ENCODE measurements at places on chromosomes 6 and 20.
A peak's percentile ranks its signal among the peaks of the same experiment; 100 is the strongest.

DNA sequence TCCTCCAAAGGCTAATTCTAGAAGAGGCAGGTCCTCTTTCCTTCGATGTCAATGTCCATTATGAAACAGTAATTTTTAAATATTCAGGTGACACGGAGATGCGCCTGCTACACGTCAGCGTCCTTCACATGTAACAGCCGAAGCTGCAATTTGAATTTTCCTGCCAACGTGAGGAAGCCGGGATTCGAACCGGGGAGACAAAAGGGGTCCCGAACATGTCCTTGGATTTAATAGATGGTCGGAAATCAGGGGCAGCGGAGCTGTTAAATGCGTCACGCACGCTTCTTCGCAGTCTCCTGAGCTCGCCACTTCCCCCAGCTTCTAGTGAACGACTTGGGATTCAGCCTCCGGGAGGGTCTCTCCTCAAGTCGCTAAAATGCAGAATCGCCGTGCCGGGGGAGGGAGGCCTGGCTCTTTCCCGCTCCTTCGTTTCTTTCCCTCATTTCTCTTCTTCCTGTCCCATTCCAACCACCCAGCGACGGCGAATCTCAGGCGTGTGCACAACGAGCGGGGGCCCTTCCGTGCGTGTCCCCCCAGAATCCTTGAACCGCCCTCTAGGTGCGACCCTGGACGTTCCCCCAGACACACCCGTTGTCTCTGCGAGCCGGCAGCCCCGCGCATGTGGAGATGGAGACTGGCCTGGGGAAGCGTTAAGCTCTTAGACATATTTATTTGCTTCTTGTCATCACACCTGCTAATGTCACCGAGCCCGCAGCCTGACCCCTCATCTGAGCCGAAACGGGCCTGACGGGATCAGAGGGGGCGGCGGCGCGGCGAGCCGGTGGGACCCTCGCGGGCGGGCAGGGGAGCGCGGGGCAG, 1.3 kb upstream of the FOXC1 start:
- no peak for DNase-seq

DNA sequence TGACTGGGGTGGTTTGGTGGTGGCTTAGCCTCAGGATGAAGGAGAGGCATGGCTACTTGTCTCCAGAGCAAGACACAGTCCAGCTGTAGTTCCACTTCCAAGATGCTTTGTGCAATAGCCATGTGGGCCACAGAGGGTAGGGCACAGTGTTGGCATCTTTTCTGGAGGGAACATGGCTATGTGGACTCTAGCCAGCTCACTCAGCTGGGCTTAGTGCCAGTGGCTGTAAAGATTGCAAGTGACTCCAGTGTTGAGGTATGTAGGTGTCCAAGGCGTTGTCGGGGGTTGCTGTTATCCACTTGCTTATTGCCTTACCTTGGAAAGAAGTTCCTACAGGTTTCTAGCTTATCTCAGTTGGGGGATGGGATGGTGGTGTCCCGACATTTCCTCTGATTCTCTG, 233.4 kb downstream of the CD109 start:
- DNase-seq, result no peak

- DNase-seq, result no peak
Measured at GRCh38 chr6:131001111-131001736, 61.8 kb downstream of the EPB41L2 start.

DNA sequence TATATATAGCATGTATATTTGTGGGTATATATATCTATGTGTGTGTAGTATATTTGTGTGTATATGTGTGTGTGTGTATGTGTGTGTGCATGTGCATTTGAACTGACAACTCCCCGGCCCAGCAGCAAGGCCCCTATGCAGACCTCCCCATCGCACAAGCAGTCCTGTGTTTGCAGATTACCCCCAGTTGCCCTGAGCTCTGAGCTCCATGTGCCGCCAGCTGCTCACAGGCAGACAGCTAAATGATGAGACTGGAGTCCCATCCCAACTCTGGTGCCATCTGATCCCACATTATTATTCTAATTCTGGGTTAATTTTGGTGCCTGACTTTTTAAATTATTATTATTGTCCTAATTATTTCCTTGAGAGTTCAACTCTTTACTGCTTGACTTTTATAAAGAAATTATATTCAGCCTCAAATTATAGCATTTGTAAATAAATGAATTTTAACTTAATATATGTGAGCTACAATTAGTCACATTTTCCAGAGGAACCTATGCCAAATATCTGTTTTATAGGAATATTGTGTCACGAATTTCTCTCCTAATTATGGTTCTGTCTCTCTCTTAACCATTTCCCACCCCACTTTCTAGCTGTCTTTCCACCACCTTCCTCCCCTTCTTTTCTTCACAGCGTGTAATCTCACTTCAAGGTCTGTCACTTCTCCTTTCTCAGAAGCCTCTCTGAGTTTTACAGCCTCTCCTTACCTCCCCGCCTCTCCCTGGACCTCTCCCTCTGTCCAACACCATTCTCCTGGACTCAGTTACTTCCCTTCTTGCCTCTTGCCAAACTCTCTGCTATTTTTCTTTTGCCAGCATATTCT, 90.6 kb upstream of the SYNDIG1 start:
- no peak for DNase-seq

GRCh38 chr6:487956-488355, 96.4 kb downstream of the IRF4 start:
- no peak for DNase-seq

- no peak for DNase-seq
Measured at GRCh38 chr6:36510365-36510764, 36.9 kb downstream of the STK38 start.

GRCh38 chr6:24458134-24458533, 31.2 kb downstream of the GPLD1 start:
- no peak for DNase-seq

DNA sequence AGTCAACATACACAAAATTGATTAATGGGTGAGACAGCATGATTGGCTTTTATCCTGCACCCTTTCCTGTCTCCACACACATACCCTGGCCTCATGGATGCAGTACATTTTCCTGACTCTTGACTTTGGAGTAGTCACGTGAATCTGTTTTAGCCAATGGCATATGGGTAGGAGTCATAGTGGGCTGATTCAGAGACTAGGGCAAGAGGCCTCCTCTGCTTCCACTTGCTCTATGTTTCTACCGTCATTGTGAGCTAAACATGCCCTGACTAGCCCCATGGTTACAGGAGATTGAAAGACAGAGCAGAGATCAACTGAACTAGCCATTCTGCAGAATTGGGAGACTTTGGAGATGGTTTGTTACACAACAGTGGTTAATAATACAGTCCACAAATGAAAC, 850.0 kb downstream of the DHX35 start:
- no peak for DNase-seq

GRCh38 chr6:125356884-125357283, 55.1 kb upstream of the HDDC2 start:
- no peak for DNase-seq

DNA sequence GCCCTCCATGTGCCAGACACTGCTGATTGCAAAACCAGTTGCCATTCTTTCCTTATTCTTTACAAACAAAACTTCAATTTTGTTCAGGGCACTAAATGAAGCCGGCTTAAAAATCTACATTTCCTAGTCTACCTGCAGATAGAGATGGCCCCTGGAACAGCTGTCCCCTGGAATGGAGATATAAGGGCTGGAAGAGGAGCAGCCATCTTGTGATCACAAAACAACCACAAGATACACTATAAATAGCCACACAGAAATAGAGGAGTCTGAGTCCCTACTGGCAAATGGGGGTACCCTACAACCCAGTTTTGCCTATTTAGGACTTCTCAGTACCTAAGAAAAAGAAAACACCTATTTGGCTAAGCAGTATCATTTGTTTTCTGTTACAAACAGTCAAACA, 115.9 kb upstream of the BEND6 start:
- no peak for DNase-seq

DNA sequence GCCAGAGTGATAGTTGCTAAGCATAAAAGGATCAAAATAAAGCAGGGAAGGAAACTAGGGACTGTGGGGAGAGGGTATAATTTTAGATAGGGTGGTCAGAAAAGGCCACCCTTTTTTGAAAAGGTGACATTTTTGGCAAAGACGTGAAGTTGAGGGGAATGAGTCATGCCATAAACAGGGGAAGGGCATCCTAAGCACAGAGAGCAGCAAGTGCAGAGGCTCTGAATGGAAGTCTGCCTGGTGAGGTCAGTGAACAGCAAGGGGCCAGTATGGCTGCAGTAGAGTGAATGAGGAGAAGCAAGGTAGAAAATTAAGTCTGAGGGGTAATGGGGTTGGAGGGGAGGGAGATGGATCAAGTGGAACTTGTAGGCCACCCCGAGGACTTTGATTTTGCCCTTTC, 2.4 kb downstream of the KLC4 start:
- no peak for DNase-seq

DNA sequence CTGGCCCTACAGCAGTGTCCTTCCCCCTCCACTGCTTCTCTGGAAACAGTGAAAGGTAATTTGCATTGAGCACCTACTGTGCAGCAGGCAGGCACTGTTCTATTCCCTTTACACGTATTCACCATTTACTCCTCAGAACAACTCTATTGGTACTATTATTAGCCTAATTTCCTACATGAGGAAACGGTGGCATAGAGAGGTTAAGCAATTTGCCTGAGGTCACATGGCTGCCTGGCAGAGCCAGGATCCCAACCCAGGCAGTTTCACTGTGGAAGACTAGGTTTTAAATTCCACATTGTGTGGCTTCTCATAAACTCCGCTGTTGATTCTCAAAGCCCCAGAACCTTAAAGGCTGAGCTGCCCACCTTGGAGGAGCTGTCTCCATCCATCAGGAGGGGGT, 72.7 kb downstream of the CLIC5 start:
- DNase-seq, result no peak

GRCh38 chr6:26017632-26017966, 55.0 kb downstream of the TRIM38 start:
- peak; percentile 91 for DNase-seq

- DNase-seq, result no peak
Measured at GRCh38 chr6:68468244-68468884, 166.7 kb upstream of the ADGRB3 start.

- DNase-seq, result no peak
Measured at GRCh38 chr6:34549026-34549803, 6.9 kb downstream of the SPDEF start.

DNA sequence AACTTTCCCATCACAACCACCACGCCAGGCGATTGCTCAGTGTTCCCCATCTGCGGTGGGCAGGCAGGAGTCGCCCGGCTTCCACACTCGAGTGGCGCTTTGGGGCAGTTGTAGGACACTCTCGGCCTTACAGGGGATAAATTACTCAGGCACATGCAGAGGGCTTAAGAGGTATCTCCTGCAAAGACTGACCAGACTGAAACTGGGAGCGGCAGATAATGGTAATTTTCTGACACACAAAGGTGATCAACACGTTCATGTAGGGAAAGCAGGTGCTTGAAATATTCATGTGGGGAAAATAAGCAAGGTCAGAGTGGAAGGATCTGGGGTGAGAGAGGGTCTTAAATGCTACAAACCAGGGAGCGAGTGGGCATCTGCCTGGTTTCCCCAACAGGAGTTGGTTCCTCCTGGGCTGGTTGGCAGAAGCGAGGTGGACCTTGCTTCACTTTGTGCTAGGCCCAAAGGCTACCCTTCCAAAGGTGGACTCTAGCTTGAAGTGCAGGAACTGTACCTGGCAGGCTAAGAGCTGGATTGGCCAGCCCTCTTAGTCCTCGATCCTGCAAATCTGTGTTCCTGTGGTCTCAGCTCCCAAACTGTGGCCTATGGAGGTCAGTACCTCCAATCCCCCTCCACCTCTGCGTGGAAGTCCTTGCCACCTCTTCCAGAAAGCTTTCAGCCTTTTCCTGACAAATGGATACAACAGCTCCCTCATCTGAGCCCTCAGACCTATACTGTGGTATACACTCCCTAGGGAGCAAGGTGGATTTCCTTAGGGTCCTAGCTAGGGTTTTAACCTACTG, 16.7 kb downstream of the PLAGL2 start:
- DNase-seq, result no peak

DNA sequence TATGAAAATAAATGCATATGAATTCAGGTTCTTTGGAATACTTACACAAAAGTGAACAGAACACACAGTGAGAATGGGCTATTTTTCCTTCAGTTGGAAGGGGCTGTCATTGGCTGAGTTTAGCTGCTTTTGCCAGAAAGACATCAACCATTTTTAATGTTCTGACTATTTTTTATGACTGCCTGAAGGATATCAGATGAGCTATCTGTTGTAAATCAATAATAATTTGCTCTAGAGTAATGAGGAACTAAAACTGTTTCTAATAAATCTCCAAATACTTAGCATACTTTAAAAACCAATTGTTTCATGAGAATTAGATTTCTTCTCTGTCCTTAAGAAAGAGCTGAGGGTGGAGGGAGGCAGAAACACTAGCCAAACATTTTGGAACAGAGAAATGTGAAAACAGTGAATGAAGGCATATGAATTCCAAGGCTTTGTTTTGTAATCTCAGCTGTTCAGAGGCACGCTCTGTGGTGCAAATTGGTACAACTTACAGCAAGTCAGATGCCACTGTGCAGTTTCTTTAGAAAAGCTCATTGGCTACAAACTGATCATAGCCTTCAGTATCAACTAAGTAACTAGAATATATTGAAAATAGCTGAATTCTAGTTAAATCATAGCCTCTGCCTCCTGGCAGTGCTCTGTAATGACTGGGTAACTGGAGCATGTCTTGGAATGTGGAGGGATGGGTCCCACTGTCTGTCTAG, 228.9 kb upstream of the JAG1 start:
- DNase-seq, result no peak

DNA sequence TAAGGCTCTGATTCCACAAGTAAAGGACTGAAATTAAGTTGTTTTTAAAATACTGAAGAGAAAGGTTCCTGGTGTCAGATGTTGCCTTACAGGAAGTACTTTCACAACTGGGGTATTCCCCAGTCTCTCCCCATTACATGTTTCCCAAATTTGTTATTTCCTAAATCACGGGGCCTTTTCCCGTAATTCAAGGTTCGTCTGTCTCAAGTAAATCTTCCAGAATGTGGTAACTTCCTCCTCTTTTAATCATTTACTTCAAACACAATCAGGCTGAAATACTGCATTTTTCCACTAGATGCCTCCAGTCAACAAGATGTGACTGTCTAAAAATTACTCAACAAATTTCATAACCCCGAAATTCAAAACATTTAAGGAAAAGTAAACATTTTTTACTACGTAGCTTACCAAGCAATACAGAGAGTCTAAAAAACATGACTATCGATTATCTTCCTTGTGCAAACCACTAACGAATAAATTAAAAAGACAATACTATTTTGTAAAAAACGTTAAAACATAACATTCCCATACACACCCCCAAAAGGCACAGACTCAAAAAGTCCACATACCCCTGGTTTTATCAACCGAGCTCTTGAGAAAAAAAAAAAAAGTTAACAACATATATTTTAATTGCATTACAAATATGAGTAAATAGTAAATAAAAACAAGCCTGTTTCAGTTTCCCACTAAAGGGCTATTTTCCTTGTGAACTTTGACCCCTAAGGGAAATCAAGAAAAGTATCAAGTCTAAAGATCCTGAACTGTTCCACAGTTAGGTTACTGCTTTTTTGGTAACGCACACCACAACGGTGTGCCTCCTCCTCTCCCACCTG, 1.7 kb downstream of the SOD2 start:
- DNase-seq, result peak; percentile 65

Measured in T-helper 1 cell (primary cell).